Upper lobe of right lung (tissue), 1 donor: ENCODE measurements at places on chromosomes 1 and 21.

DNA sequence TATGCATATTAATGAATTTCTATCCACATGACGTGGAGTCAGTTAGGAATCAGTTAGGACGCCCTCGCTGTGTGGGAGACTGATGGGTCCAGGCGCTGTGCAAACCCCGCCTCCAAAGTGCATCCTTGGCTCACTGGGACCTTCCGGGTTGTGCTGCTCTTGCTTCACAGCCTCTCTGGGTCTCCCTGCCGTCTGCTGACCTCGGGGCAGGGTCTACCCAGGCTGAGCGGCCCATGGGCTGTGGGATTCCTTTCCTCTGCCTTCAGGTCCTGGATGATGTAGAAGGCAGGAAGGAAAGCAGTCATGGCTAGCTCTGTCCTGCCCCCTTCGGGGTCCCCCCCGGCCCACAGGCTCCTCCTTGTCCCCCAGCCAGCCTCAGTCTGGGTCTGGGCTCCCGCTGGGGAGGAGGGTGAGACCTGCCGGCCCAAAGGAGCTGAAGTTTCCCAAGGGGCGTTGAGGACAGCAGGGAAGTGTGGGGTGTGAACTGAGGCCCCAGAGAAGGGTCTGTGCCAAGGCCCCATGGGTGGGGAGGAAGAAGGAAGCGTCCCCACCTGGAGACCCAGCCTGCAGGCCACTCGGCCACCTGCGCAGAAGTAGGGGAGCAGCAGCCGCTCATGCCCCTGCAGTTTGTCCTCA is 24.6 kb upstream of the CDK11A start:
- no peak for DNase-seq
- H3K4me3 ChIP-seq, result no peak overlapping the region
- H3K36me3 ChIP-seq, result peaks cover 17% of the 10 kb centered on the region
- H3K27me3 ChIP-seq, result no peaks in the 10 kb centered on the region
- H3K27ac ChIP-seq, result no peak overlapping the region

- DNase-seq, result no peak
- H3K27ac ChIP-seq, result no peak overlapping the region
- H3K4me1 ChIP-seq, result no peaks in the 10 kb centered on the region
Measured at GRCh38 chr1:199482426-199482825, 545.1 kb upstream of the NR5A2 start.

- H3K4me1 ChIP-seq, result no peaks in the 10 kb centered on the region
- no peak overlapping the region for H3K27ac ChIP-seq
- H3K4me3 ChIP-seq, result no peak overlapping the region
- DNase-seq, result no peak
- H3K36me3 ChIP-seq, result no peaks in the 10 kb centered on the region
Measured at GRCh38 chr21:32834916-32835235, 63.3 kb upstream of the PAXBP1 start.

DNA sequence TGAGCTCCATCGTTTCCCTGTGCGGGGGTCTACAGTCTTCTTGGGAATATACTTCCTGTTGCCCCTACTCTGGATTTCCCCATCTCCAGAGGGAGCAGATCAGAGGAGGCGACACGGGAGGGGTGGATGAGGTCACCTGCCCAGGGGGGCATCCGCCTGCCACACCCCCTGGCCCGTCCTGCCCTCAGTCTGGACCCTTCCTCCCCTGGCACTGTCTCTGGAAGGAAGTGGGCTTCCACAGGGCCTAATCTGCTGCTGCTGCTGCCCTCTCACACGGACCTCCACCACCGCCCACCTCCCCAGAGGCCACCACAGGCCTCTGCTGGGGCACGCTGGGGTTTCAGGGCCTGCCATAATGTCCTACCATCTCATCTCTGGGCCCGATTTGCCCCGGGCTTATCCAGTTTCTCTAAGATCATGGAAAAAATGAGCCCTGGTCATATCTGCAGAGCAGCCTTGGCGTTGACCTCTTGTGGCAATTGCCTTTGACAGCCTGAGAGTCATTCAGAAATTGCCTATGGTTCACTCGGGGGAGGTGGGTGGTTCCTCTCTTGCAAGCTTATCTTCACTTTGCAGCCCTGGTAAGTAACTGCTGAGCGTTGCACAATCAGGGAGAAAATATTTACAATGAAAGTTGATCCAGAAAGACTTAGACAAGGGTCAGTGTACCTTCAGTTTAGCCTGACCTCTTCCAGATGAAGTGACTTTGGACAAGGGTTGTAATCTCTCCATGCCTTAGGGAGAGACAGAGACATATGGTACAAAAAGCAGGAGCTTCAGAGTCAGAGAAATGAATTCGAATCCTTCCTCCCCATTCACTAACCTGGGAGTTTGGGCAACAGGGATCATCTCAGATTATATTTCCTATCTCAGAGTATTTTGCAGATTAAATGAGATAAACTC is 252.4 kb downstream of the TOMM20 start:
- H3K27me3 ChIP-seq, result no peaks in the 10 kb centered on the region
- H3K4me1 ChIP-seq, result peaks cover 25% of the 10 kb centered on the region
- DNase-seq, result peak; percentile 66
- no peak overlapping the region for H3K4me3 ChIP-seq

DNA sequence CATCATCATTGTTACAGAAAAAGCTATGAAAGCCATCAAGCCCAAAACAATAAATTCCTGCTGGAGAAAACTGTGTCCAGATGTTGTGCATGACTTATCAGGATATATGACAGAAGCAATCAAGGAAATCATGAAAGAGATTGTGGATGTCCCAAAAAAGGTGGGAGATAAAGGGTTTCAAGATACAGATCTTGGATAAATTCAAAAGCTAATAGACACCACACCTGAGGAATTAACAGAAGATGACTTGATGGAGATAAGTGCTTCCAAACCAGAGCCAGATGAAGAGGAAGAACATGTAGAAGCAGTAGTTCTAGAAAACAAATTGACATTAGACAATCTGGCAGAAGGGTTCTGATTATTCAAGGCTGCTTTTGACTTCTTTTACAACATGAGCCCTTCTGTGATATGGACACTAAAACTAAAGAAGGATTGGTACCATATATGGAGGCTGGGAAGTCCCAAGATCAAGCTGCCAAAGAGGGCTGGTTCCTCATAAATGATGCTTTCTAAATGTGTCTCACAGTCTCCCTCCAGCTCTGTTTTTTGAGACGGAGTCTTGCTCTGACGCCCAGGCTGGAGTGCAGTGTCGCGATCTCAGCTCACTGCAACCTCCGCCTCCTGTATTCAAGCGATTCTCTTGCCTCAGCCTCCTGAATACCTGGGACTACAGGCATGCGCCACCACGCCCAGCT is 32.1 kb upstream of the LRIG2 start:
- no peak overlapping the region for H3K27ac ChIP-seq
- no peak overlapping the region for H3K4me3 ChIP-seq
- H3K4me1 ChIP-seq, result peaks cover 4% of the 10 kb centered on the region

GRCh38 chr1:221101807-221102605 is 222.8 kb downstream of the HLX start:
- H3K27me3 ChIP-seq, result no peaks in the 10 kb centered on the region
- no peak overlapping the region for H3K4me3 ChIP-seq
- DNase-seq, result no peak
- H3K27ac ChIP-seq, result no peak overlapping the region

DNA sequence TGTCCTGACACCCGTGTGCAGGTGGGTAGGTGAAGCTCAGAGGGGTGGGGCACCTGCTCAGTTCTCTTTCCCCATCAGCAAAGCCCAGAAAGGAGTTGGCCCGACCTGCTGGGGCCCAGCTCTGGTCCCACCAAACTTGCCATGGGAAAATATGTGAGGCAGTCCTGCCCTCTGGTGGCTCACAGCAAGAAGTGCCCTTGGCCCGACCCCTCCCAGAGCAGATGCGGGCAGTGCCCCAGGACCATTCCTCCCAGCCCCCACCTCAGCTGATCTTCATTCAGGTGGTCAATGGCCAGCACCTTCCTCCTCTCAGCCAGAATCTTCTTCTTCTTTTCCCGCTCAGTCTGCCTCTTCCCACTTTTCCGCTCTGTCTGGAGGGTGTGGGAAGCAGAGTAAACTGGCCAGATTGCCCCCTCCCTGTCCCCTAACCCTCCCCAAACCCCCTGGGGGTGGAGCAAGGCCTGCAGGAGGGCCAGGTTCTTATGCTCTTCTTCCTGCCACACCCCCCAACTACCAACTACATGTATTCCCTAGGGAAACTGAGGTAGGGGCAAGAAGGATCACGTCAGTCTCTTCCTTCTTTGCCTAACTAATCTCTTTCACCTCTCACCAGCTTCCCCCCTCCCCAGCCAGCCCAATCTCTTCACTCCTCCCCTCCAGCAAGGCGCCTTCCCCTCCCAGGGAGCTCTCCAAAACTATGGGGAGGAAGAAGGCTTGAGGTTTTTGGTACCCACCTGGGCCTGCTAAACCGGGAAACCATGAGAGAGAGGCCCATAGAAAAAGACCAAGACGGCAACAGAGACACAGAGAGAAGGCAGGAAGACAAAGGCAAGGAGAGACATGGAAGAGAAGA is 15.6 kb downstream of the TNNT2 start:
- H3K36me3 ChIP-seq, result no peaks in the 10 kb centered on the region
- H3K4me1 ChIP-seq, result no peaks in the 10 kb centered on the region
- H3K4me3 ChIP-seq, result no peak overlapping the region
- H3K27ac ChIP-seq, result no peak overlapping the region

- H3K36me3 ChIP-seq, result no peaks in the 10 kb centered on the region
- no peak overlapping the region for H3K4me3 ChIP-seq
- no peak for DNase-seq
- no peaks in the 10 kb centered on the region for H3K27me3 ChIP-seq
- H3K27ac ChIP-seq, result peak overlapping the region; percentile 20
- peaks cover 61% of the 10 kb centered on the region for H3K4me1 ChIP-seq
Measured at GRCh38 chr21:38993561-38993960, 187.8 kb downstream of the ETS2 start.

GRCh38 chr1:192936313-192937018 is 122.7 kb downstream of the UCHL5 start:
- no peak overlapping the region for H3K27ac ChIP-seq
- H3K27me3 ChIP-seq, result no peaks in the 10 kb centered on the region
- DNase-seq, result no peak
- H3K4me3 ChIP-seq, result no peak overlapping the region
- no peaks in the 10 kb centered on the region for H3K4me1 ChIP-seq
- H3K36me3 ChIP-seq, result no peaks in the 10 kb centered on the region

DNA sequence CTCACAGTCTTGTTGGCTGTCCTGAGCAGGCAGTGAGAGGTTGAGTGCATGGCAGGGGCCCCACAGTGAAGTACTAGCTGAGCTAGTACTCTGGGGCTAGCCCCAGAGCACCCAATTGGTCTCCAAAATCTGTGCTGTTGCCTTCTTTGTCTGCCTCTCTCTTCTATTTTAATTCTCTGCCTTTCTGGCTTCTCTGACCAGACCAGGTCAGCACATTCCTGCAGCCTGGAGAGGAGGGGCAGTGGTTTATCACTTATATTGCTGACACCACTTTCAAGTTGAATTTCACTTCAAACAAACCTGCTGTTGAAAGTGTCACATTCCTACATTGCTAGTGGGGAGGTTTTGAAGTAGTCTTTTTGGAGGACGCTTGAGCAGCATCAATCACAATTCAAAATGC is 628.7 kb downstream of the PTPRU start:
- H3K36me3 ChIP-seq, result no peaks in the 10 kb centered on the region
- no peaks in the 10 kb centered on the region for H3K4me1 ChIP-seq
- H3K4me3 ChIP-seq, result no peak overlapping the region
- no peak for DNase-seq
- no peak overlapping the region for H3K27ac ChIP-seq

GRCh38 chr1:82844911-82845827 is 1044.4 kb downstream of the ADGRL2 start:
- DNase-seq, result no peak
- no peak overlapping the region for H3K4me3 ChIP-seq
- H3K27me3 ChIP-seq, result no peaks in the 10 kb centered on the region
- no peaks in the 10 kb centered on the region for H3K36me3 ChIP-seq

DNA sequence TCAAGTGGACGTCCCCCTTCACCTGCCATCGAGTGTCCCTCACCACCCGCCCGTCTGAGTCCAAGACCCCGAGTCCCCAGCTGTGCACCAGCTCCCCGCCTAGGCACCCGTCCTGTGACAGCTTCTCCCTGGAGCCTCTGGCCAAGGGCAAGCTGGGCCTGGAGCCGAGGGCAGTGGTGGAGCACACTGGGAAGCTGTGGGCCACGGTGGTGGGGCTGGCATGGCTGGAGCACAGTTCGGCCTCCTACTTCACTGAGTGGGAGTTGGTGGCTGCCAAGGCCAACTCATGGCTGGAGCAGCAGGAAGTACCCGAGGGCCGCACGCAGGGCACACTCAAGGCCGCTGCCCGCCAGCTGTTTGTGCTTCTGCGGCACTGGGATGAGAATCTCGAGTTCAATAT is 63.2 kb downstream of the VWA5B1 start:
- no peak for DNase-seq
- H3K27ac ChIP-seq, result no peak overlapping the region
- H3K4me1 ChIP-seq, result no peaks in the 10 kb centered on the region
- H3K36me3 ChIP-seq, result no peaks in the 10 kb centered on the region
- peaks cover 2% of the 10 kb centered on the region for H3K27me3 ChIP-seq

- H3K27me3 ChIP-seq, result no peaks in the 10 kb centered on the region
- H3K4me1 ChIP-seq, result no peaks in the 10 kb centered on the region
- H3K27ac ChIP-seq, result no peak overlapping the region
- no peak for DNase-seq
- H3K36me3 ChIP-seq, result no peaks in the 10 kb centered on the region
Measured at GRCh38 chr1:82139751-82140468, 339.2 kb downstream of the ADGRL2 start.

GRCh38 chr21:42533963-42534355 is 20.3 kb downstream of the SLC37A1 start:
- H3K4me1 ChIP-seq, result peaks cover 19% of the 10 kb centered on the region
- H3K36me3 ChIP-seq, result peaks cover 26% of the 10 kb centered on the region
- no peaks in the 10 kb centered on the region for H3K27me3 ChIP-seq
- H3K4me3 ChIP-seq, result no peak overlapping the region
- H3K27ac ChIP-seq, result no peak overlapping the region

DNA sequence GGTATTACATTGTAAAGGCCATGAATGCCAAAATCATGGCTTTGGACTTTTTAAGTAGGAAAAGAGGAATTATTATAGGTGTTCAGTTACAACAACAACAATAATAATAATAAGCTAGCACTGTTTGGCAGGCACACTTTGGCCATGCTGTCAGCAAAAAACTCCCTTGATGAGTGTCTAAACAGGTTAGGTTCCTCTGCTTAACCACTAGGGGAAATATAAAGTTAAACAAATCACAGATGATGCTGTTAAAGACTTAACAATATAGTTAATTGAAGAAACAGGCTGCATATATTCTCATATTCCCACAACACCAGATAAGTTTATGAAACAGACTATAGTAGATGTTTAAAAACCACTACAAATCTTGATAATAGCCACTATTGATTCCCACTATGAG is 46.4 kb downstream of the RGS21 start:
- H3K27ac ChIP-seq, result no peak overlapping the region
- H3K36me3 ChIP-seq, result no peaks in the 10 kb centered on the region
- no peak for DNase-seq
- H3K4me1 ChIP-seq, result no peaks in the 10 kb centered on the region
- no peaks in the 10 kb centered on the region for H3K27me3 ChIP-seq
- H3K4me3 ChIP-seq, result no peak overlapping the region
